ENCODE measurements at places on chromosomes 16 and 17.

DNA sequence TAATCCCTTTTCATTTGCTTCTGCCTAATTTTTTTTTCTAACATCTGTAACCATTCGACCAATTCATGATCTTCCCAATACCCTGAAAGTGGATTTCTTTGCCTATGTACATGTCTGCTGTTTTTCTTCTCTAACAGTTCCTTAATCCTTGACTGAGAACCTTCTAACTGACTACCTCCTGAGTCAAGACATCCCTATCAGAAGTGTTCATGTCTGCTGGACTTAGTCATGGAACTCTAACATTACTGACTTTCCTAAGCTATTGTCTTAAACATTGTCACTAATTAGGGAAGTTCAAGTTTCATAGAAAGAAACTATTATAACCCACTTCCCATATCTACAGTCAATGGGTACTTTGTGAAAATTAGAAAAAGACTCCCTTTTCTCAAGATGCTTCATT lies 52.4 kb upstream of the IRX5 start:
- H3K27me3 ChIP-seq = peaks cover 2% of the 10 kb centered on the region
- H3K4me3 ChIP-seq = no peak overlapping the region
- H3K36me3 ChIP-seq = no peaks in the 10 kb centered on the region
- H3K27ac ChIP-seq = no peak overlapping the region

- peaks cover 2% of the 10 kb centered on the region for H3K27me3 ChIP-seq
- H3K27ac ChIP-seq = peak overlapping the region; percentile 5
- H3K4me1 ChIP-seq = peaks cover 32% of the 10 kb centered on the region
- no peak for DNase-seq
- H3K4me3 ChIP-seq = peak overlapping the region; percentile 98
Measured at GRCh38 chr17:75774991-75775668, 9.5 kb upstream of the UNK start.

- no peak for DNase-seq
- H3K4me3 ChIP-seq = no peak overlapping the region
- no peaks in the 10 kb centered on the region for H3K27me3 ChIP-seq
Measured at GRCh38 chr17:29710891-29711418, 88.2 kb upstream of the CORO6 start.

DNA sequence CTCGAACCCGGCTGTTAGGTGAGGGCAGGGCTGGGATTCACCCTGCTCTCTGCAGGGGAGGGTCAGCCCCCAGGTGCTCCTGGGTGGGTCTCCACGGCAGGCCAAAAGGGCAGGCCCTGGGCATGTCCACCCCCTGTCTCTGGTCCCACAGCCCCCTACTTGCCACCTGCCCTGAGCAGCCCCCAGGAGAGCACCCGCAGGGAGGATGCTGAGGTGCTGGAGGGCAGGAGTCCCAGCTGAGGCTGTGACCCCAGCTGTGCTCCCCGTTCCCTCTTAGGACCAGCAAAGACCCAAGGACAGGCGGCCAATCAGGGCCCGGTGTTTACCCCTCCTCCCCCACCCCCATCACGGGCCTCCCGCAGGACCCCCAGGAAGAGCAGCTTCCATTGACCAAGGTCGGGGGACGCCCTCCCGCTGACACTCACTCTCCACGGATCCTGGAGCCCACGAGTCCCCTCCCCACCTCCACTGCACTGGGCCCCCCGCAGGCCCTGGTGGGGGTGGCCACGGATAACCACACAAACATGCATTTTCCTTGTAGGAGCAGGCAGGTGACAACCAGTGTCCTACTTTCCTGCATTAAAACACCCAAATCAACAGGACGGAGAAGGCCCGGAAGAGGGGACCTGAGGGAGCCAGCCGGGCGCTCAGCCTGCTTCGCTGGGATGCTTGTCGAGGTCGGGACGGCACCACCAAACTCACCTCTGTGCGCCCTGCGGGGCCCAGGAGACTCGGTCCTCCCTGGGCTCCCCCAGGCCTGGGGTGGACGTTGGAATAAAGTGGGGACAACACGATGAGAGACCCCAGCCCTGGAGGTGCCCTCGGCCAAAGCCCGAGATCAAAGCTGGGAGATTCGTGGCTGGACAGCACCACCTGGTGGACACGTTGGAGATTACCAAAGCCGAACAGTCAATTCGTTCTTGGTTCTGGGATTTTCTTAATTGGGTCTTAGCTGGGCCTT lies 22.5 kb upstream of the ENPP7 start:
- no peaks in the 10 kb centered on the region for H3K36me3 ChIP-seq
- no peaks in the 10 kb centered on the region for H3K4me1 ChIP-seq
- no peak overlapping the region for H3K27ac ChIP-seq

GRCh38 chr17:17376362-17376761 lies 73.2 kb downstream of the NT5M start:
- no peaks in the 10 kb centered on the region for H3K36me3 ChIP-seq
- H3K27ac ChIP-seq = no peak overlapping the region
- H3K4me1 ChIP-seq = no peaks in the 10 kb centered on the region
- H3K4me3 ChIP-seq = no peak overlapping the region

DNA sequence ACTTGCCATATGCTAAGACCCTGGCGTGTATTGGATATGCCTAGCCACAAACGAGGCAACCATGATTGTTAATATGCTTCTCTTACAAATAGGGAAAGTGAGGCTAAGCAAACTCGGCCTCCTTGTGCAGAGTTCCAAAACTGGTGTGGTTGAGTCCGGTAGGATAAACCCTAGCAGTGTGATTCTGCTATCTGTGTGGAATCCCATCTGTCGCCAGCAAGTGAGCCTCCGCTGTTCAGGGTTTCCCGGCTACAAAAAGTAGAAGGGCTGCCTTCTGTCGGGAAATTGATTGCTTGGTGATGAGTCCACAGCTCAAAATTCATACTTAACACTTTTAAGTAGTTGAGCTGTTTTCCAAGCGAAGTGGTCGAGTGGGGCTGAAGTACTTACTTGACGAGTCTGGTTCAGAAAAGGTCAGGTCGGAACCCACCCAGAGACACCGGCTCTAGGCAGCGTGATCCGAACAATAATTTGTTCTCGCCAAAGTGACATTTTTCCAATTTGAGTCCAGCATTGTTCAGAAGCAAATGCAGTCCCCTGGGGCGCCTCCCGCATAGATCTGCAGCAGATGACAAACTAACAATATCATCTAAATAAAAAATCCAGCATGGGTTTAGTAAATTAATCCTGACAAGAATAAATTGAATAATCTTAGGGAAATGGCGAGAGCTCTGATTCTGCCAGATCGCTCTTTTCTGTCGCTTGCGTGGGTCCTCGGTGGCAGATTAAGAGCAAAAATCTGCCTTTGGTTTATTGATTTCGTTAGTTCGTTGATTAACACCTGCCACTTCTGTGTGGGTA lies 686.7 kb upstream of the RBFOX1 start:
- H3K36me3 ChIP-seq = no peaks in the 10 kb centered on the region
- no peaks in the 10 kb centered on the region for H3K27me3 ChIP-seq
- peaks cover 5% of the 10 kb centered on the region for H3K4me1 ChIP-seq

DNA sequence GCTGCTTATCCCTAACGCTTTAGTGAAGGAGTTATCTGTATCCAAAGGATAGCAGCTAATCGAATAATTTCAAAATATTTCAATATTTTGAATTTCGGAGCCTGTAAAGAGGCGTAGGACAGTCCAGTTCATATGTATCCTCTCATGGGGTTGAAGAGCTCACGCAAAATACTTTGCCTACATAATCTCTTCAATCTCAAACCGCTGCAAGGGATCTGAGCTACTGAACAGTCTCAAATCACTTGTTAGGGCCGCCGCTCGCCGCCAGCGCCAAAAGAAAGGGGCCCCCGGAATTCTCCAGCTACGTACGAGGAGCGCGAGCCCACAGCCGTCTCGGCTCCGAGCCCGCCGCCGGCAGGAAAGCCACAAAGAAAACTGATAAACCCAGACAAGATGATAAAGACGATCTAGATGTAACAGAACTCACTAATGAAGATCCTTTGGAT lies 601 bp upstream of the RFWD3 start:
- peak; percentile 16 for DNase-seq
- no peaks in the 10 kb centered on the region for H3K27me3 ChIP-seq
- H3K27ac ChIP-seq = peak overlapping the region; percentile 96

DNA sequence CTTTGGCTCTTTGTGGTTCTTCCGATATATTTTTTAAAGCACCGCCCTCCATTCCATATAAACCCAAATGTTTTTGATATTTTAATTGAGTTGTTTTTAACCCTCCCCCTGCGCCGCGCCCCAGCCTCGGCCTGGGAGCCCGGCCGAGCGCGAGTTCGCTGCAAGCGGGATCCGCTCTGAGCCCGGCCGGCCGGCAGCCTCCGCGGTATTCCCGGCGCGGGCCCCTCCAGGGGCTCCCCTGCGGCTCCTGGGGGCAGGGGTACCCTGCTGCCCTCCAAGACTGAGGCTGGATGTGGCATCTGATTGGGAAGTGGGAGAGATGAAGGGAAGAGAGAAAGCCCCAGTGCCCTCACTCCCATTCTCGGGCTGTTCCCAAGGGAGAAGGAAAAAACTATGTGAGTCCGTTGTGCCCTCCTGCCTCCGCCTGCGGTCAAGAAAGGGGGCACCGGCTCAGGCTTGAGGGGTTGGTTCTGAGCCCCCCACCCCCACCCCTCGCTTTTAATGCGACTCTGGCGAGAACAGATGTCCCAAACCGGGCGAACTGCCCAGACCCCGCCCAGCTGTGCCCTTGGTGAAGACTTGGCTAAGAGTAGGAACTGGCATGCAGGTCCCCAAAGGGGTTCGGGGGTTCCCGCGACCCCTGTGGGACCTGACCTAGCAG lies 8.6 kb downstream of the NEUROD2 start:
- H3K27ac ChIP-seq = no peak overlapping the region
- DNase-seq = no peak
- H3K36me3 ChIP-seq = peaks cover 2% of the 10 kb centered on the region

GRCh38 chr17:75808905-75809621 lies 24.5 kb downstream of the UNK start:
- no peaks in the 10 kb centered on the region for H3K27me3 ChIP-seq
- H3K4me3 ChIP-seq = no peak overlapping the region
- peak overlapping the region; percentile 59 for H3K27ac ChIP-seq
- peaks cover 6% of the 10 kb centered on the region for H3K36me3 ChIP-seq
- no peak for DNase-seq
- peaks cover 2% of the 10 kb centered on the region for H3K4me1 ChIP-seq

DNA sequence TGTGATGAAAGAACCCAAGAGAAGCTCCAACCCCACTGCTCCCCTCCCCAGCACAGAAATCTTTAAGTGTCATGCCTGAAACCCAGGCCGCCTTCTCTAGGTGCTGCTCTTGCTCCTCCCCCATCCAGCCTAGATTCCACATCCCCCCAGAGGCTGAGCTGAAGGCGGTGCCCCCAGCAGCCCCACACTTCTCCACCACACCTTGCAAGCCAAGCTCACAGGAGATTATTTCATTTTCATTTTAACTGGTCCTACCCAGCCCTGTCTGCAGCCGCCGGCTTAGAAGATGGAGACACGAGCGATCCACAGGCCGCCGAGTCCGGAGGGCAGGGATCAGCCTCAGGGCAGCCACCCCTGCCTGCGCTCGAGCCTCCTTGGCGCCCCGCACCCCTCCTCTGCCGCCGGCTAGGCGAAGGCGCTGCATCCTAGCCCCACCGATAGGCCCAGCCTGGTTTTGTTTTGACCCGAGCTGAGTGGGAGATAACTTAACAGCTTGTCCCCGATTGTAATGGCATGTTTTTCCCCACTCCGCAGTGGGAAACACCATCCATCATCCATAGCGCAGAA lies 125.3 kb downstream of the RBFOX3 start:
- H3K4me1 ChIP-seq = no peaks in the 10 kb centered on the region
- no peak overlapping the region for H3K4me3 ChIP-seq
- no peak for DNase-seq
- H3K27ac ChIP-seq = no peak overlapping the region
- H3K27me3 ChIP-seq = peaks cover 17% of the 10 kb centered on the region
- no peaks in the 10 kb centered on the region for H3K36me3 ChIP-seq

- DNase-seq = no peak
- peaks cover 13% of the 10 kb centered on the region for H3K4me1 ChIP-seq
- no peaks in the 10 kb centered on the region for H3K27me3 ChIP-seq
- H3K36me3 ChIP-seq = peaks cover 38% of the 10 kb centered on the region
- no peak overlapping the region for H3K27ac ChIP-seq
Measured at GRCh38 chr17:11986942-11987329, 10.3 kb downstream of the ZNF18 start.

DNA sequence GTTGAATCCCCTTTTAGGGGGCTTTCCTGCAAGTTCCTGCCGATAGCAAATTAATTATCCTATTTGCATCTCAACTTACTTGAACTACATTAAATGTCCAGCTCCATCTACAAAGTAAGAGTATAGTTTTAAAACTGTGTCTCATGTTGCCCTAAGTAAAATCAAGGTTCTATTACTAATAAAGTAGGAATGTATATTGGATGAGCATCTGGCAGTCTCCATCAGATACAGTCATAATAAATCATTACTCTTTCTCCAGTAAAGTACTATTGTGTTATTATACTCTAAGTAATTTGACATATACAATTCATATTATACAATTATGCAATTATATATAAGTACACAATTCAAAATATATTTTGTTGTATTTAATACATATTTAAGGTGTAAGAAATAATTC lies 249.3 kb downstream of the CEP112 start:
- DNase-seq = no peak
- H3K4me1 ChIP-seq = no peaks in the 10 kb centered on the region
- no peak overlapping the region for H3K4me3 ChIP-seq

DNA sequence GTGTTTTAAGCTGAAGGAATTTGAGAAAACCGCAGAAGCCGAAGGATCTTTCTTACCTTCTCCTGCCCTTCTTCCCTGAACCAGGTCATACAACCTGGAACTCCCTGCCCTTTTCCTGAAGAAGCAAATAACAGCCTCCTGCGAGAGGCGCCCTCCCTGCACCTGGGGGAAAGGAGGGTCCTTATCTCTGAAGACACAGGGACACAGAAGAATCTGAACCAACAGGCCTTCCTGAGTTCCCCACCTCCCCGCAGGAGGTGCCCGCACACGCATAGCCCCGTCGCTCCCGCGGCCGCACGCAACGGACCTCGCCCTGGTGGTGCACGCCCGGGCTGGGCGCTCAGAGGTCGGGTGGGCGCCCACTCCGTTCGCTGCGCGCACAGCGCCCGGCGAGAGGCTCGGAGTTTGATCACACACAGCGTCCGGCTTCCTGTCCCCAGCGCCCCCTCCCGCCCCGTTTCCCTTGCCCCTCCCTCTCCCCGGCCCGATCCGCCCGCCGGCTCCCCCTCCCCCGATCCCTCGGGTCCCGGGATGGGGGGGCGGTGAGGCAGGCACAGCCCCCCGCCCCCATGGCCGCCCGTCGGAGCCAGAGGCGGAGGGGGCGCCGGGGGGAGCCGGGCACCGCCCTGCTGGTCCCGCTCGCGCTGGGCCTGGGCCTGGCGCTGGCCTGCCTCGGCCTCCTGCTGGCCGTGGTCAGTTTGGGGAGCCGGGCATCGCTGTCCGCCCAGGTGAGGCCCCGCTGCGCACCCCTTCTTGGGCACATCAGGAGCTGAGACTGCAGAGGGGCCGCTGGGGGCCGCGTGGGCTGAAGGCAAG lies at the start of gene TNFSF12:
TSS of gene TNFSF12 (plus strand) at position 474 of the 816 bp plus-strand sequence. CDS start at position 570, 96 bp downstream.
- H3K36me3 ChIP-seq = peaks cover 11% of the 10 kb centered on the region
- H3K27ac ChIP-seq = peak within 1 kb of the TSS; percentile 83
- peak within 1 kb of the TSS; percentile 87 for H3K4me3 ChIP-seq
- H3K27me3 ChIP-seq = no peaks in the 10 kb centered on the region
- H3K4me1 ChIP-seq = peaks cover 50% of the 10 kb centered on the region

GRCh38 chr17:7646457-7646856 lies 4.3 kb upstream of the ATP1B2 start:
- H3K4me1 ChIP-seq = peaks cover 24% of the 10 kb centered on the region
- H3K27me3 ChIP-seq = peaks cover 33% of the 10 kb centered on the region
- no peak overlapping the region for H3K27ac ChIP-seq
